Heart left ventricle (tissue), 16 donors: ENCODE measurements at places on chromosomes 2 and 18. TPM values are rescaled to one million over a fixed set of nuclear protein-coding genes. Genes with fewer than 3 reads are reported as not detected.

DNA sequence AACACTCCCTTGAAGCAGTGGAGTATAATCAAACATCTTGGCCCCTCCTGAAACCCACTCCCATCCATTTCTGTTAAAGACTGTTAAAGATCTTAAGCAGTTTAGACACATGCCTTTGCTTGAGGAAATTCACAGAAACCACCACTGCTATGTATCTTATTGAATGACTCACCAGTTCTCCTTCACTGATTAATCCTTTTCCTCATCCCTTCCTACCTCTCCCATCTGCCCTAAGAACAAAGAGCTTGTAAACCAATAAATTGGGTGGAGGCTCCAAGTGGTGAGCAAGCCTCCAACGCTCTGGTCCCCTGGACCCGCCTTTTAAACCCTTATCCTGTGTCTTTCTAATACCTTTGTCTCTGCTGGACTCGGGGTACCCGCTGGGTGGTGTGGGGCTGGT, 746.1 kb downstream of the LRP1B start:
- H3K27ac ChIP-seq = no peak overlapping the region
- H3K27me3 ChIP-seq = no peaks in the 10 kb centered on the region
- no peaks in the 10 kb centered on the region for H3K36me3 ChIP-seq
- H3K4me1 ChIP-seq = no peaks in the 10 kb centered on the region
- no peak for DNase-seq
- H3K4me3 ChIP-seq = no peak overlapping the region

DNA sequence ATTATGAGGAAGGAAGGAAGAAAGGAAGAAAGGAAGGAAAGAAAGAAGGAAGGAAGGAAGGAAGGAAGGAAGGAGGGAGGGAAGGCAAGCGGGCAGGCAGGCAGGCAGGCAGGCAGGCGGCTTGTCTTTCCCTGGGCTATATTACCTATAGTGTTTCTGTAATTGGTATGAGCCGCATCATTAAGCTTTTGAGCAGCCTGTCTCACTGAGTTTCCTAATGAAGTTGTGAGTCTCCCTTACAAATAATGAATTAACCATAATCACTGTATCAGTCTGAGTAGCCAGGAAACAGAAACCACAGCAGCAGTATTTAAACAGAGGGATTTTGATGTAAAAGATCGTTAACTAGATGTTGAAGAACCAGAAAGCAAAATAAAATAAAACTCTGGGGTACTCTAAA, 11.8 kb upstream of the SULT1C3 start:
- no peak overlapping the region for H3K27ac ChIP-seq
- no peak overlapping the region for H3K4me3 ChIP-seq
- H3K36me3 ChIP-seq = no peaks in the 10 kb centered on the region
- no peaks in the 10 kb centered on the region for H3K27me3 ChIP-seq
- no peaks in the 10 kb centered on the region for H3K4me1 ChIP-seq

GRCh38 chr18:11512096-11513025, 97.0 kb upstream of the SLC35G4 start:
- no peak for DNase-seq
- no peaks in the 10 kb centered on the region for H3K4me1 ChIP-seq
- H3K27ac ChIP-seq = no peak overlapping the region
- no peak overlapping the region for H3K4me3 ChIP-seq
- no peaks in the 10 kb centered on the region for H3K27me3 ChIP-seq

DNA sequence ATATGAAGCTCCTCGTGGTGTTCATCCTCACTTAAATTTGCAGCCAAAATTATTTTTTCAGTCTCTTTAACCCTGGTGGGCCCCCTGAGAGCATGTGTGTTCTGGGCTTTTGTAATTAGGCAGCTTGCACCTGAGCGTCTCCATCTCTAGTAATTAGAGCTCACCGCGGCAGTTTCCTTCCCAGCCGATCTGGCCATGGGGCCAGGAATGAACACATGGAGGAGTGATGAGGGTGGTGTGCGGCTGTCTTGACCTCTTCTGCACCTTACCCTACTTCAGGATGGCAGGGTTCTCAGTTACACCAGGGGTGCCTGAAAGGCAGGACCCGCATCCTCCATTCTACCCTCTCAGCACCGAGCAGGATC, 98.5 kb downstream of the AFF3 start:
- no peak overlapping the region for H3K27ac ChIP-seq
- no peaks in the 10 kb centered on the region for H3K27me3 ChIP-seq
- no peak overlapping the region for H3K4me3 ChIP-seq
- no peaks in the 10 kb centered on the region for H3K36me3 ChIP-seq

DNA sequence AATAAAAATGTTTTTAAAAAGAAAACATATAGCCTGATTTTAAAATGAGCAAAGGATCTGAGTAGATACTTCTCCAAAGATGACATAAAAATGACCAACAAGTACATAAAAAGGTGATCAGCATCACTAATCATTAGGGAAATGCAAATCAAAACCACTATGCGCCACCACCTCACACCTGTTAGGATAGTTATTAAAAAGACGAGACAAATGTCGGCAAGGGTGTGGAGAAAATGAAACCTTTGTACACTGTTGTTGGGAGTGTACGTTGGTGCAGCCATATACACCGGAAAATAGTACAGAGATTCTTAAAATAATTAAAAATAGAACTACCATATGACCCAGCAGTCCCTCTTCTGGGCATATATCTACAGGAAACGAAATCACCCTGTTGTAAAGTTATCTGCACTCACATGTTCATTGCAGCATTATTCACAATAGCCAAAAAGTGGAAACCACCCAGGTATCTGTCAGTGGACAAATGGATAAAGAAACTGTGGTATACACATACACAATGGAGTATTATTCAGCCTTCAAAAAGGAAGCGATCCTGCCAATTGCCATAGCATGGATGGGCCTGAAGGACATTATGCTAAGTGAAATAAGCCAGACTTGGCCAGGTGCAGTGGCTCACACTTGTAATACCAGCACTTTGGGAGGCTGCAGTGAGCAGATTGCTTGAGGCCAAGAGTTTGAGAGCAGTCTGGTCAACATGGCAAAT, 91.6 kb downstream of the PRKRA start:
- no peak overlapping the region for H3K27ac ChIP-seq
- no peak overlapping the region for H3K4me3 ChIP-seq
- no peaks in the 10 kb centered on the region for H3K27me3 ChIP-seq
- H3K4me1 ChIP-seq = no peaks in the 10 kb centered on the region

GRCh38 chr2:30978854-30979253, 159.4 kb downstream of the GALNT14 start:
- H3K36me3 ChIP-seq = no peaks in the 10 kb centered on the region
- H3K4me1 ChIP-seq = peaks cover 7% of the 10 kb centered on the region
- no peak overlapping the region for H3K4me3 ChIP-seq
- no peak overlapping the region for H3K27ac ChIP-seq

- no peak overlapping the region for H3K27ac ChIP-seq
- DNase-seq = no peak
- H3K4me3 ChIP-seq = no peak overlapping the region
- H3K36me3 ChIP-seq = no peaks in the 10 kb centered on the region
Observed at GRCh38 chr2:128373451-128374000, 54.9 kb upstream of the HS6ST1 start.

GRCh38 chr2:112645310-112646101, at the start of gene SLC20A1:
TSS of gene SLC20A1 (plus strand) at chr2:112645939. CDS start at chr2:112646829, 890 bp downstream.
- H3K27me3 ChIP-seq = no peaks in the 10 kb centered on the region
- peak; percentile 97 for DNase-seq
- peak within 1 kb of the TSS; percentile 99 for H3K27ac ChIP-seq
- peak within 1 kb of the TSS; percentile 98 for H3K4me3 ChIP-seq
- H3K4me1 ChIP-seq = peaks cover 2% of the 10 kb centered on the region
- peaks cover 33% of the 10 kb centered on the region for H3K36me3 ChIP-seq

- H3K4me3 ChIP-seq = no peak overlapping the region
- no peak for DNase-seq
- no peak overlapping the region for H3K27ac ChIP-seq
- no peaks in the 10 kb centered on the region for H3K4me1 ChIP-seq
- no peaks in the 10 kb centered on the region for H3K36me3 ChIP-seq
Observed at GRCh38 chr2:50958504-50958903, 73.4 kb downstream of the NRXN1 start.

- H3K27ac ChIP-seq = no peak overlapping the region
- H3K4me3 ChIP-seq = no peak overlapping the region
- H3K27me3 ChIP-seq = no peaks in the 10 kb centered on the region
- H3K36me3 ChIP-seq = no peaks in the 10 kb centered on the region
- no peak for DNase-seq
Observed at GRCh38 chr2:48059975-48060374, 153.7 kb upstream of the FBXO11 start.

DNA sequence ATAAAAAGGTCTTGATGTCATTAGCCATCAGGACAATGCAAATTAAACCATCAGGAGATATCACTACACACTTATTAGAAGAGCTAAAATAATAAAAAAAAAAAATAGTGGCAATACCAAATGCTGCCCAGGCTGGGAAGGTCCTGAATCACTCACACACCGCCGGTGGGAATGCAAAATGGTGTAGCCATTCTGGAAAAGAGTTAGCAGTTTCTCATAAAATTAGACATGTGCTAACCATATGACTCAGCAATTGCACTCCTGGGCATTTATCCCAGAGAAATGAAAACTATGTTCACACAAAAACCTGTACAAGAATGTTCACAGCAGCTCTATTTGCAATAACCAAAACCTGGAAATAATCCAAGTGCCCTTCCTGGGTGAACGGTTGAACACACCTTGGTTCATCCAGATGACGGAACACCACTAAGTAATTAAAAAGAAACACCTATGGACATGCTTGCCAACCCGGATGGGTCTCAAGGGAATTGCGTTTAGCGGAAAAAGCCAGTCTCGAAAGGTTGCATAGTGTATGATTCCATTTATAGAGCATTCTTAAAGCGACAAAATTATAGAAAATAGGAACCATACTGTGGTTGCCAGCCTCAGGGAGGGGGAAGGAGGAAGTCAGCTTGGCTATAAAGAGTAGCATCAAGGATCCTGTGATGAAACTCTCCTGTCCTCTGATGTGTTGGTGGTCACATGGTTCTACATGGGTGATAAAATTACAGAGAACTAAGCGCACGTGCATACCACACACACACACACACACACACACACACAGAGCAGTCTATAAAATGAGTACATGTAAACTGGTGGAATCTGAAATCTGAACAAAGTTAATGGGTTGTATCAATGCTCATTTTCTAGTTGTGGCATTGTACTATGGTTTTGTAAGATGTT, 4.6 kb downstream of the MBP start:
- no peak overlapping the region for H3K4me3 ChIP-seq
- no peaks in the 10 kb centered on the region for H3K27me3 ChIP-seq
- peak overlapping the region; percentile 94 for H3K27ac ChIP-seq

DNA sequence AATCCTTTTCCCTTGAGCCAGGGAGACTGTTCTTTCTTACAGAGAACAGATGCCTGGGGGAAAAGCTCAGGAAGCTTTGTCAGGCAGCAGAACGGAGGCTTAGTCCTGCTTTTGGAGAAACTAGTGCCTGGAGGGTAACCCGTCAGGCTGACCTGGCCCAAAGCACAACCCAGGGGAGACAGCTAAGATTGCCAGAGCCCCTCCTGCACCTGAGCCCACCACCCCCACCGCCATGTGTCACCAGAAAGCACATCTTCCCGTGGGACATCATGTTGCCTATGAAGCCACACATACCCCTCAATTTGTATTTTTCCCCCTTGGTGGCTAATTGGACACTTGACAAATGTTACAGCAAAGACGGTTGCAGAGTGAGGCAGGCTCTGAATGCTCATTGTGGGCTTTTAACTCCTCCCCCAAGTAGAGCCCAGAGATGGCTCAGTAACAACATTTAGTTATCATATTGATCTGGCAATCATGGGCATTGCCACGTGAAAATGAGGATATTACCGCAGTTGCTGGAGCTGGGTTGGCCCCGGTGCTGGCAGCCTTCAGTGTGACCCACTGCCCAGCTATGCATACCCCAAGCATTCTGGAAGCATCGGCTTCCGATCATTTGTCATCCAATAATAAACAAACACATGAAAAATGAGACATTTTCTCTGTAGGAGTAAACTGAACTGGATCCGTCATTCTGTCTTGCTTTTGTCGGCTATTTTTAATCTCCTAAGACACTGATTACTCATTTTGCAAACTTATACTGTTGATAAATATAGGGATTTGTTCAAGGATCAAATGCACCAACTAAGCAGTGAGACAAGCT, 229.5 kb downstream of the ATAD2B start:
- H3K36me3 ChIP-seq = no peaks in the 10 kb centered on the region
- H3K27ac ChIP-seq = no peak overlapping the region
- no peaks in the 10 kb centered on the region for H3K4me1 ChIP-seq
- H3K27me3 ChIP-seq = no peaks in the 10 kb centered on the region

DNA sequence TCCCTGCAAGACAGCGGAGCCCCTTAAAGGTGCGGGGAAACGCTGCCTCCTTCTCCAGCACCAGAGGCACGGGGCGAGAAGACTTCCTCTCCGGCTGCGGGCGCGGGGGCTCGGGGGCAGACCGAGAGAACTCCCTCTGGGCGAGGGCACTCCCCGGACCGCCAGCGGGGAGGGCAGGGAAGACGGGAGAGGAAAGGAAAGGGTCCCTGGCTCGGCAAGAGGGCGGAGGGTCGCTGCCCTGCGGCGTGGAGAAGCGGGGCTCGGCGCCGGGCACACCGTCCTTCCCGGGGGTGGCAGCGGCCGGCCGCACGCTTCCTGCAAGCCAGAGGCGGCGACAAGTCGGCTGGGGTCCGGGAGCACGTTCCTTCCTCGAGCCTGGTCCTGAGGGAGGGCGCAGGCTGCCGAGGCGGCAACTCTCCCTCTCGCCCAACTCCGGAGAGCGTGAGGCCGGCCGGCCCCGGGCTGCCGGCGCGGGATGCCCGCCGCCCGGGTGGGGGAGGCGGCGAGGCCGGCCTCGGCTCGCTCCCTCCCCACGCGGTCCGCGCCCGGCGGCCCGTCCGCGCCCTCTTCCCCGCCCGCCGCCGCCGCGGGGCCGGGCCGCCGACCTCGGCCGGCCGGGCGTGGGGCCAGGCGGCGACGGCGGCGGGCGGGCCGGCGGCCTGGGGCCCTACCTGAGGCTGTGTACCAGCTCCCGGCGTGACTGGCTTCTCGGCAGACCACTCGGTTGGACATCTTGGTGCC, 1.1 kb downstream of the MEMO1 start:
- H3K4me3 ChIP-seq = peak overlapping the region; percentile 89
- no peaks in the 10 kb centered on the region for H3K27me3 ChIP-seq
- H3K27ac ChIP-seq = peak overlapping the region; percentile 99
- peaks cover 33% of the 10 kb centered on the region for H3K4me1 ChIP-seq
- no peaks in the 10 kb centered on the region for H3K36me3 ChIP-seq
- peak; percentile 38 for DNase-seq

Gene CD8B
- polyA plus RNA-seq = not detected

Gene PSMA8
- not detected for polyA plus RNA-seq

Gene GALM
- polyA plus RNA-seq = 9.9 TPM

Gene GALNT13
- polyA plus RNA-seq = not detected

Gene UGT1A5
- not detected for polyA plus RNA-seq

Gene MC4R
- polyA plus RNA-seq = not detected

Gene SMCHD1
- 13.8 TPM for polyA plus RNA-seq

Gene LIPG
- 0.04 TPM for polyA plus RNA-seq

Gene NABP1
- 1.6 TPM for polyA plus RNA-seq

Gene SH3RF3
- polyA plus RNA-seq = 5.2 TPM

Gene SERPINB2
- polyA plus RNA-seq = not detected

Gene C2orf15
- not detected for polyA plus RNA-seq

Gene NT5C1B
- not detected for polyA plus RNA-seq
